ENCODE measurements at places on chromosomes 5 and 9.
A peak's percentile ranks its signal among the peaks of the same experiment; 100 is the strongest.

- no peak for DNase-seq
These were observed 434.1 kb downstream of the RAB3C start for GRCh38 chr5:59016925-59017324.

GRCh38 chr5:177029498-177029897 is 7.0 kb downstream of the ZNF346 start:
- DNase-seq = no peak

GRCh38 chr9:36486933-36487481 is 85.7 kb upstream of the MELK start:
- DNase-seq = no peak

GRCh38 chr5:81533629-81534405 is 139.9 kb upstream of the ACOT12 start:
- no peak for DNase-seq

- no peak for DNase-seq
These were observed 33.9 kb upstream of the MAN2A1 start for GRCh38 chr5:109655841-109656240.

- DNase-seq = no peak
These were observed 10.3 kb downstream of the TTC23L start for GRCh38 chr5:34849253-34849652.

- DNase-seq = peak; percentile 87
These were observed 16.1 kb downstream of the CPLX2 start for GRCh38 chr5:175887463-175887862.

GRCh38 chr5:99070822-99071221 is 142.0 kb upstream of the CHD1 start:
- no peak for DNase-seq
